ENCODE measurements at places on chromosomes 12 and 14.
A peak's percentile ranks its signal among the peaks of the same experiment; 100 is the strongest.

GRCh38 chr14:75452324-75452723 lies 24.5 kb downstream of the JDP2 start:
- no peak for DNase-seq

- DNase-seq, result peak; percentile 21
Observed at GRCh38 chr14:73725116-73726024, 11.2 kb upstream of the PNMA1 start.

DNA sequence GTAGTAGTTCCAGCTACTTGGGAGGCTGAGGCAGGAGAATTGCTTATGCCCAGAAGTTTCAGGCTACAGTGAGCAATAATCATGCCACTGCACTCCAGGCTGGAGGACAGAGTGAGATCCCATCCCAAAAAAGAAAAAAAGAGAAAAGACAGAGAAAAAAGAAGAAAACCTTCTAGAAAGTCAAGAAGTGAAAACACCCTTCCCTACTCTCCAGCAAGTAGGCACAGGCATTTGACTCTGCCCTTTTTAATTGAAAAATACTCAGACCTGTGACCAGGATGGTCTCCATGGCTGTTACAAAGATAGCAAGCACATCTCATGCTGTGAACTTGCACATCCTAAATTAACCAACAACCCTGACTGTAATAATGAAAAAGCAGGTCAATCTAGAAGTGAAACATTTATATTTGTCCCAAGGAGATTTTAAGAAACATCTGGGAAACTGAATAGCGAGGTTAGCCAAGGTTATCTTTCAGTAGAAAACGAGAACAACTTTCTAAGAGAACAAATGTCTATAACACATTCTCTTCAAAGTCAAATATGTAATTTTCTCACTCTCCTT lies 2.0 kb downstream of the TMTC1 start:
- no peak for DNase-seq

DNA sequence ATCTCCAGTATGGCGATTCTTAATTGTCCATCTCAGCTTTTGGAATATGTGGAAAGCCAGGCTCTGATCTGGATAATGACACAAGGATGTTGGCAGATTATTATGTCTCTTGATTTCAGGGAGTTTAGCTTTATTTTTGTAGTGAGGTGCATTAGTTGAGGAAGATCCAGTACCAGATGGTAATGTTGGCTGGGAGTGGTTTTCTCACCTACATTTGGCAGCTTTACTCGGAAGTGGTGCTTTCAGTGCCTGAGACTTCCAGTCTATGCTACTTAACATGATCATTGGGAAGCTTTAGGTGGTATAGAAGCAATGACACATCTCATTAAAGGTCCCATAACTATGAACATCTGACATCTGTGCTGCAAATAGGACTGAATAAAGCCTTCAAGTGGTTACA lies 7.5 kb downstream of the SLC15A5 start:
- no peak for DNase-seq

- peak; percentile 66 for DNase-seq
Observed at GRCh38 chr12:9049520-9050133, 60.3 kb downstream of the KLRG1 start.

- no peak for DNase-seq
Observed at GRCh38 chr14:49545071-49545470, 41.1 kb downstream of the RPS29 start.

DNA sequence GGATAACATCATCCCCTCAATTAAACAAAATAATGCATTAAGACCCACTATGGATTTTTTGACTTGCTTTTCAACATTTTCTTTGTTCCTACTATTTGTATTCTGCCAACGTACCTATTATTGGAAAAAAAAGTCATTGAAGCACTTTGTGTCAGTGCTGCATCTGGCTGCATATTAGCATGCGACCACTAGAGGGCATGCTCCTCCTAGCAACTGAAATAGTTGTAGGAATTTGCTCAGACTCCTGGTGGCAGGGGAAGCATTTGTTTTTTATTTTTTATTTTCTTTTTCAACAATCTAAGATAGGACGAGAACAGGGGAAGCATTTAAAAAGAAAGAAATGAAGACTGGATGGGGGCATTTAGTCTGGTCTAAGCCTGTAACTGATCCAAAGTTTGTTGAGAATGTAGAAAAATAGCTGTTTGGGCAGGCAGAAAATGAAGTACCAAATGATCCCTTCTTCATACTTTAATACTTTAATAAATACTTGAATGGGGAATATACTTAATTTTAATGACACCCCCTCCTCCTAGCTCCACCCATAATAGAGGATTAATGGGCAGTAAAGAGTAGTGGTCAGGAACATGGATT lies 14.5 kb upstream of the CLEC4A start:
- DNase-seq, result peak; percentile 76

GRCh38 chr12:51841727-51842126 lies 6.8 kb downstream of the FIGNL2 start:
- DNase-seq, result no peak

DNA sequence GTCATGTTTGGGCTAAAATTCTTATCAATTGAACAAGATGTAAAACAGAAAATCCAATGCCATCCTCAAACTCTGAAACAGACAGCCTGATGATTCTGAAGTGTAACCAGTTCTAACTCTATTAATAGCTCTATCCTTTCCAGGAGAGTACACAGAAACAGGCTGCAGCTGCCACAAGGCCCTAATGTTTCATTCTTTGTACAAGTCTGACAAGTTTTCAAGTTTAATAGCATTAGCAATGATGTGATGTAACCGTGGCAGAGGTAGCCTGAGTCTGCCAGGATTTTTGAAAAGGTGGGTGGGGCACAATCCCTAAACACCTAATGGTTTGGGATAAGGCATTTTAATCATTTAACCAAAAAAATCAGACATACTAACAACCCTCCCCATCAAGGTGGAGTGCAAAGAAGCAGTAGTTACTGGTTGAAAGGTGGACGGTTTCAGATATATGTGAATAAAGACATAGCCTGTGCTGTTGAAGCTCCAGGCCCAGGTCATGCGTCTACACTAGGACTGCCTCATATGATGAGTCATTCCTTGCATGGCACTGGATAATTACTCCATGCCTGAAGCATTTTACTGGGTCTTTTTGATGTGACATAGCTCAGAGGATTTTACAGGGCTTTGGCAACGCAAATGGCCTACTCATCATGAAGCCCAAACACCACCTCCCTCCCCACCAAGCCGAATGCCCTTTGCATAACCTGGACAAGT lies 145.1 kb upstream of the GRIP1 start:
- no peak for DNase-seq

- no peak for DNase-seq
Observed at GRCh38 chr12:121025442-121026226, 9.3 kb upstream of the C12orf43 start.

- no peak for DNase-seq
Observed at GRCh38 chr14:54166049-54166950, 209.7 kb upstream of the BMP4 start.

- no peak for DNase-seq
Observed at GRCh38 chr12:103422746-103423515, 72.8 kb downstream of the C12orf42 start.

GRCh38 chr12:120571299-120571698 lies 9.9 kb downstream of the POP5 start:
- no peak for DNase-seq

DNA sequence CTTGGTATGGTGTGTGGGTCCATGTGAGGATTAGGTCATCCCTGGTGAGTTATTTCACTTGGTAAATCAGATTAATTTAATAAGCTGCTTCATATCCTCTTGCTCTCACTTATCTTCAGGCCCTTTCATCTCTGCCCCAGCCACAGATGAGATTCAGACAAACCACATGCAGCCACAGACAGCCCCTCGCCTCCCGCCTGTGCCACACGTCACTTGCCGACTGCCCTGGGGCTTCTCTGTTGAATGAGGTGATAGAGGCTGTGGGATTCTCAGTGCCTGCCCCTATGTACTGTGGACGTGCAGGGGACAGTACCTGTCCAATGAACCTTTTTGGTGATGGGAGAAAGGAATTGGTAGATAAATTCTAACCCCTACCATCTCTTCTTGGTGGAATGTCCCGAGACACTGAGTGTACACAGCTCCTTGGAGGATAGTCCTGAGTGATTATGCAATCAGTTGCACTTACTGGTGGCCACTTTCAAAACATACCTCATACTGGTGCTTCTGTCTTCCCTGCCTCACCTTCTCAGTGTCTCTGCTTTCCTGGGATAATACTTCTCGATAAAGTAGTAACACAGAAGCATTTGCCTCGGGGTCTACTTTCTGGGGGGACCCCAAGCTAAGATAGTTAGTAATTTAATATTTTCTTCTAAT lies 248.7 kb downstream of the TTC6 start:
- DNase-seq, result no peak

GRCh38 chr14:103045371-103045869 lies 11.9 kb downstream of the CDC42BPB start:
- no peak for DNase-seq

GRCh38 chr12:119176267-119177055 lies 2.3 kb upstream of the HSPB8 start:
- DNase-seq, result no peak

- DNase-seq, result no peak
Observed at GRCh38 chr14:40393143-40393542, 960.9 kb upstream of the FBXO33 start.

DNA sequence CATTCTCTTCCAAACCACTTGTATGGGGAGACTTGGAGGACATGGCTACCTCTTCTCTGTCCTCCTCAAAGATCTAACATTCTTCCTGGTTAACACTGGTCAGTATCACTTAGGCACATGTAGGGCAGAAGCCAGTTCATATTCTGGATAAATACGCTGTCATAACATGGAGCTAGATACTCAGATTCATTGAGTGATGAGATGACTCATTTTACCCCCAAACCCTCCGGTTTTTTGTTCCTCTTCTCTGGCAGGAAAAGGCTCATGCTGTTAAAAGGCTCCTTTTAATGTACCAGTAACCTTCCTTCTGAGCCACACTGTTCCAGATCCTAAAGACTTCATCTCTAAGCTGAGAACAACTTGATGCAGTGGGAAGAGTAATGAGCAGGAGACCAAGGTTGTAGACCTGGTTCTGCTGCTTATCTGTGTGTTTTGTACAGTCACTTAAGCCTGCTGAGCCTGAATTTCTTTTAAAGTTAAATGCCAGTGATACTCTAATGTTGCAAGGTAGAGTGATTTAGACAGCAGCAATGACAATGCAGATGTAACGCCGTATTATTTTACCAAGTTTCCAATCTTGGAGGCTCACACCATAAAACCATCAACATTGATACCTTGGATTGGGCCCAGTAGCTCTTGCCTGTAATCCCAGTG lies 57.3 kb upstream of the ELK3 start:
- DNase-seq, result peak; percentile 69

GRCh38 chr14:79246173-79246572 lies 965.1 kb downstream of the DIO2 start:
- no peak for DNase-seq
